ENCODE measurements at places on chromosomes 13 and 19. TPM values are rescaled to one million over a fixed set of nuclear protein-coding genes. Genes with fewer than 3 reads are reported as not detected.

Gene IL4I1
- 8.6 TPM for total RNA-seq

GRCh38 chr13:98279473-98280175 is 102.6 kb upstream of the RNF113B start:
- no peak for DNase-seq

DNA sequence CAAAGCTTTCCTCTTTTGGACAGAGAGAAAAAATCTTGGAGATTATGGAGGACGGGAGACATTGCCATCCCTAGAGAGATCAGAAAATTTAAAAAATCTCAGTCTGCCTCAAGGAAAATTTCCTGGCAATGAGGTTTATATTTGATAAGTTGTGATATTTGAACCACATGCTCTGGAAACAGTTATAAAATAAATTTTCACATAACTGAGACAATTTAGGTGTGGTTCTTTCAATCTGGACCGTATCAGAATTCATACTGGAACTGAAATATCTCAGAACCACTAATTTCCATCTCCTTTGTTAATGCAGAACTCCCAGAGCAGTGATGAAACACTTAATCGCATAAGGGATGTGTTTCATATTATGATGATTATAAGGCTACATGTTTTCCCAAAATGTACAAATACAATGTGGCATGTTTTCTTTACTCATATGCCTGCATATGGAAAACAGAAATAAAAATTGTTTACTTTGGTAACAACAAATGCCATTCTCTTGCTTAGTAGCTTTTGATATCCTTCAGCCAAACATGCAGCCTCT is 13.7 kb downstream of the UBE2L5 start:
- DNase-seq = no peak

Gene PDCD5
- 92.6 TPM for total RNA-seq

- DNase-seq = no peak
Measured at GRCh38 chr13:107216046-107216755, 648.3 kb upstream of the ARGLU1 start.

DNA sequence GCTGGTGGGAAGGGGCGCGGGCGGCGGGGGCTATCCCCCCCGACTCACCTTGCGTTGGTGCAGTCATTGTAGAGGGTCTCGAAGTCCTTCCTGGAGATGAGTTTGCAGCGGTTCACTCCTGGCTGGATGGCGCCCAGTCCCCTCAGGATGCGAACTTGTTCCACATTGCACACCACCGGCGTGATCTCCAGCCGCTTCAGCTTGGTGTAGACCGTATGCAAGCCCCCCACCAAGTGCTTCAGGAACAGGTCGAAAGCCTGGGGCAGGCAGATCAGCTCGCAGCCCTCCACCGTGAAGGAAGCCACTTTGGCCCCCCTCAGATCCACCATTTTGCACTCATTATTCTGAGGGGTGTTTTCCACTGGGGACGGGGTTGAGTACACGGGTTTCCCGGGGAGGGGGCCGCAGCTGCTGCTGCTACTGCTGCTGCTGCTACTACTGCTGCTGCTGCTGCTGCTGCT is 1.1 kb downstream of the DACH1 start:
- DNase-seq = peak; percentile 21

DNA sequence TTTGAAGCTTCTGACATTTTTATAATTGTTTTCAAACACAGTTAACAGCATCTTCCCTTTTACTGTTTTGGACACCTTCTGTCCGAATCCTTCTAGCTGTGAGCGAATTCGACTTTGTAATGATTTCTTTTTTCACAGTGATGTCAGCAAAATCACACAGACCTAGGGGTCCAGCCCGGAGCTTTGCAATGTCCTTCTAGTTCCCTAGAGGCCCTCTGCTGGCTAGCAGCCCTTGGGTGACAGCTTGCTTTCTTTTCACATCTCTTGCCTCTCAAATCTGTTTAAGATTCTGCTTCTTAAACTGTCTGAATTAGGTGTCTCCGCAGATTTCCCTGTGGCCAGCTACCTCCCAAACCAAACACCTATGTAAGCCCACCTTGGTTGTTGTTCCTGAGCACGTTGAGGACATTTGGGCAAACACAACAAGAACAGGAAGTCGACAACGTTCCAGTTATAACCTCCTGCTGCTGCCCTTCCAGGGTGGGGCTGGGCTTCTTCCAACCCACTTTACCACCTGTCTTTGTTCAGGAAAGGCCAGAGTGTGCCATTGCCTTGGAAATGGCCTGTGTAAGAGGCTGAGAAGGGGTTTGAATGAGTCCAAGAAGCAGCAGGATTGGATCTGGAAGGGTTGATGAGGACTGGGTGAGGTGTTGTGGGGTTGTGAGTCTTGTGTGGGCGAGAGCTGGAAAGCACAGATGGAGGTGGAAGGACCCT is 123.1 kb downstream of the ATP8A2 start:
- no peak for DNase-seq

Gene ZNF470
- 2.2 TPM for total RNA-seq

DNA sequence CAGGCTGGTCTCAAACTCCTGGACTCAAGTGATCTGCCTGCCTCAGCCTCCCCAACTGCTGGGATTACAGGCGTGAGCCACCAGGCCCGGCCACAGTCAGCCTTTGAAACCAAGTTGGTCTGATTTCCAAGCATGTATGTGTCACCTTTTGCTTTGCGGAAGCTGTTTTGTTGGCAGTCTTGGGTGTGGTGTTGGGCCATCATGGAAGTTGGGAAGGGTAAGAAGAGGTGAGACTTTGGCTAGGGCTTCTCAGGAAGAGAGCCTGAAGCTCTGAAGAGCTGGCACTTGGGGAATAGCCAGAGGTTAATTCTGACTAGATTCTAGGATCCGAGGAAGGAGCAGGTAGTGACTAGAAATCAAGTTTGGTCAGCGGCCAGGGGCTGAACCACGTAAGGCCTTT is 2.8 kb downstream of the RSPH6A start:
- no peak for DNase-seq

- no peak for DNase-seq
Measured at GRCh38 chr19:29084266-29084665, 128.7 kb downstream of the UQCRFS1 start.

GRCh38 chr19:20325151-20325550 is 158.1 kb downstream of the ZNF486 start:
- no peak for DNase-seq

- peak; percentile 49 for DNase-seq
Measured at GRCh38 chr13:43085545-43085944, 62.2 kb downstream of the DNAJC15 start.
